Ecto neural progenitor cell (in vitro differentiated cells): ENCODE measurements at places on chromosomes 5 and 9.

DNA sequence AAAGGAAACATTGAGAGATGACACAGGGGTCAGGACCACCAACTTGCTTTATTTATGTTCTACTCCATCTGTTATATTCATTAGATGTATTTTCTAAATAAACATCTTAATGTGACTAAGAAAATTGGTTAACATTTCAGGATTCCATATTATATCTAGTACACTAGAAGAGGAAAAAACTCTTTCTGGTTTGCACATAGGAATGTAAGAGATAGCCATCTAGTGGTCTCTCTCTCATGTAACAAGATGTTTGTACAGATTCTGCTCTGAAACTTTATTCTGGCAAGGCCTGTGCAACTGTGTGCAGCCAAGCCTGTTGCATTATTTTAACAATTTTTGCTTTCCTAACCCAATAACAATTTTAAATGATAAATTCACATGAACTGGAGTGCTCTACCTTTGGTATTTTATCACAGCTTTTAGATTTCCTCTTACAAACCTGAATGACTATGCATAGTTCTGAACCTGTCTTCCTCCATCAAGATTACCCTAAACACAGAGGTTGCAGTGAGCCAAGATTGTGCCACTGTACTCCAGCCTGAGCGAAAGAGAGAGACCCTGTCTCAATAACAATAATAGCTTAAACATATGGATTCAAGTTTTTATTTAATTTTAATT lies 148.2 kb downstream of the GIN1 start:
- no peak for DNase-seq

GRCh38 chr5:169263591-169263990 lies 37.3 kb downstream of the SLIT3 start:
- DNase-seq: no peak

DNA sequence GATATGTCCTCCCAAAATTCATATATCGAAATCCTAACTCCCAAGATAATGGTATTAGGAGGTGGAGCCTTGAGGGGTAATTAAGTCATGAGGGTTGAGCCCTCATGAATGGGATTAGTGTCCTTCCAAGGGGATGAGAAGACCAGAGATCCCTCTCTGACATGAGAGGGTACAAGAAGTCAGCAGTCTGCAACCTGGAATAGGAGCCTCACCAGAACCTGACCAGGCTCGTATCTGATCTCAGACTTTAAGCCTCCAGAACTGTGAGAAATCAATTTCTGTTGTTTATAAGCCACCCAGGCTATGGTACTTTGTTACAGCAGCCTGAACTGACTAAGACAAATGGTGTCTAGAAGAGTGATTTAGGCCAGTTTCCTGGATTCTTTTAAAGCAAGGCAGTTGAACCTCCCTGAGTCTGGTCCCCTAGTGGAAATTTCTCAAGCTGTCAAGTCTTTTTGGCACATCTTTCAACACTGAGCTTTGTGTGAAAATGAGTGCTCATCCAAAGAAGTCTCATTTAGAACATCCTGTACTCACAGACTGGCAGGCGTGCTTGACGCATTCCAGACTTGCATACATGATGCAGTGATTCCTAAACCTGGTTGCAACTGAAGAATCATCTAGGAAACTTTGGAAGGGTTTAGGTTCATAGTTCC lies 254.8 kb upstream of the PPP1R2B start:
- no peak for DNase-seq

- DNase-seq: no peak
Observed at GRCh38 chr9:36018129-36018528, 18.6 kb upstream of the RECK start.

- no peak for DNase-seq
Observed at GRCh38 chr5:14853685-14854084, 17.9 kb downstream of the ANKH start.
